CMK (cell line): ENCODE measurements at places on chromosomes 5 and 9.

- no peak for DNase-seq
Observed at GRCh38 chr9:76709020-76709419, 55.2 kb upstream of the PCA3 start.

GRCh38 chr5:78511121-78511906, 137.3 kb downstream of the LHFPL2 start:
- no peak for DNase-seq

DNA sequence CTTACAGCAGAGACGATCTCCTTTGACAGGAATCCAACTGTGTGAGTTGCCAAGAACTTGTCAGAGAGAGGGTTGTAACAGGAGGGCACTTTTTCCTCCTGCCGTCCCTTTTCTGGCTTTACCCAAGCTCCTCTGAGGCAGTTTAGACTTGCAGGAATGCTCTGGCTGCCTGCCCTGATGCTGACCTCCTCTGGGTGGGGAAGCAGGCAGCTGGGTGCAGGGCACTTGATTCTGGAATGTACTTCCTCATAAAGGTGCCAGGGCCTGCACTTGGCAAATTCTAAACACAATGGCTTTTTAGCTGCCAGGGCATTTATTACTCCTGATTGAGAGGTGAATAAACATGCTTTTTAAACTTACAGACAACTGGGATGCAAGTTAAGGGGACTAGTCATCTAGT, 190.4 kb downstream of the EPB41L4A start:
- no peak for DNase-seq

- no peak for DNase-seq
Observed at GRCh38 chr9:83154821-83155220, 91.9 kb upstream of the RASEF start.

DNA sequence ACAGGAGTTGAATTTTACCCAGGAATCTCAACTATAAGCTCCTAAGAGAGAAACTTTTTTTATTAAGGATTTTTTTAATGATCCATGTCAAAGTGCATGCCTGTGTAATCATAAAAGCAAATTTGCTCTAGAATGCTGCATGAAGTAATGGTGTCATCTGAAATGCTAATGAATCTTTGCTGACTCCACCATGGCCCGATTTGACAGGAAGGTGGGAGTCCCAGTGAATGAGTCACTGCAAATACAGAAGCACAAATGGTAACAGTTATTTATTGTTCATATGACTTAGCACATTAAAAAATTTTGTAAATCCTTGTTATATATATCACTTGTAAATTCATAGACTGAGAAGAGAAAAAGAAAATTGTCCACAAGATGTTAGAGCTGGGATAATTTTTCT, 341.3 kb downstream of the RASEF start:
- no peak for DNase-seq

- no peak for DNase-seq
Observed at GRCh38 chr9:135976531-135976930, 15.4 kb upstream of the UBAC1 start.

- DNase-seq = no peak
Observed at GRCh38 chr5:129619782-129620181, 128.1 kb upstream of the MINAR2 start.

GRCh38 chr9:137048655-137049543, 2.9 kb upstream of the NPDC1 start:
- no peak for DNase-seq

GRCh38 chr5:134079748-134080581, 34.5 kb upstream of the TCF7 start:
- DNase-seq = no peak

GRCh38 chr5:138482638-138483037, 17.4 kb downstream of the EGR1 start:
- DNase-seq = no peak

DNA sequence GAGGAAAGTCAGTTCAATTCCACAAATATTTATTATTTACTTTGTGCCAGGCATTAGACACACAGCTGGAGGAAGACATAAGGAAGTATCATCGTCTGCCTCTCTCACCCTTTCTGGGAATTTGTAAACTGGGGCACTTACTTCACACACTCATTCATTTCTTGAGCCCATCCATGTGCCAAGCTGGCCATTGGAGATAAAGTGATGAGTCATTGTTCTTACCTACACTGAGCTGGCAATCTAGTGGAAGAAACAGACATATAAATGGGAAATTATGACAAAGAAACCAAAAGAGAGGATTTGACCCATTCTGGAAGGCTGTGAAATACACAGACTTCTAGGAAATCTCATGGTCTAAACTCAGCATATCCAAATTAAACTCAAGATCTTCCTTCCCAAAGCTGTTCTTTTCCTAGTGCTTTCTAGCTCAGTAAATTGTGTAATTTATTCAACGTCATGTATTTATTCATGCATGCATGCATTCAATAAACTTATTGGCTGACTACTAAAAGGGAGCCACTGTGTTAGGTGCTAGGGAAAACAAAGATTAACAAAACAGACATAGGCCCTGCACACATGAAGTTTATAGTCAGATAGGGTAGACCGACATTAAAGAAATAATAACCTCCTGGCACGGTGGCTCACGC, 65.3 kb downstream of the SH3RF2 start:
- DNase-seq = no peak
